ENCODE measurements at places on chromosomes 1 and 21.

DNA sequence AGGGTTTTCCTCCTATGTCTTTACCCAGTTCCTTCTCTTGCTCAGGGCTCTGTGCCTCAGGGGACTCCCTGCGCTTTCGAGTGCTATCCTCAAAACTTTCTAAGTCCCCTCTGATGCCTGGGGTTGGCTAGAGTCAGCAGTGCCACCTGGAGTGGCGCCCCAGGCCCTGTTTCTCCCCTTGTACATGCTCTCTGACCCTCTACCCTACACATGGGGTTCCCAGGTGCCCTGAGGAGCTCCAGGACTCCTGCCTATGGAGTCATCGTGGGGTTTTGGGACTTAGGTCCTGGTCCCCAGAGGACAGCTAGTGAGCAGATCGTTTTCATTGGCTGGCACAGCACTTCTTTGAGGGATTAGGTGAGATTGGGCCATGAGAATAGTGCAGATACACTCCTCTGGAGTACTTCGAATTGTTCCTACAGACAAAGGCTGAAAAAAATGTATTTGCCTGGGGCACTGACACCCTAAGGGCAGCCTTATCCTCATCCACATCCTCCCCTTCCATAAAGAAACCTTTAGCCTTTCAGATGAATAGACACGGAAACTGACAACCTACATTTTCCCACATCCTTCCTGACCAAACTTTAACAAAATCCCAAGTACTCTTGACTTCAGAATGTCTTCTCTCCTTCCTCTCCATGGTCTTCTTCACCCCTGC, 41.5 kb downstream of the LGR6 start:
- no peak for DNase-seq

GRCh38 chr1:156104861-156105832, 9.4 kb upstream of the LMNA start:
- peak; percentile 36 for DNase-seq

DNA sequence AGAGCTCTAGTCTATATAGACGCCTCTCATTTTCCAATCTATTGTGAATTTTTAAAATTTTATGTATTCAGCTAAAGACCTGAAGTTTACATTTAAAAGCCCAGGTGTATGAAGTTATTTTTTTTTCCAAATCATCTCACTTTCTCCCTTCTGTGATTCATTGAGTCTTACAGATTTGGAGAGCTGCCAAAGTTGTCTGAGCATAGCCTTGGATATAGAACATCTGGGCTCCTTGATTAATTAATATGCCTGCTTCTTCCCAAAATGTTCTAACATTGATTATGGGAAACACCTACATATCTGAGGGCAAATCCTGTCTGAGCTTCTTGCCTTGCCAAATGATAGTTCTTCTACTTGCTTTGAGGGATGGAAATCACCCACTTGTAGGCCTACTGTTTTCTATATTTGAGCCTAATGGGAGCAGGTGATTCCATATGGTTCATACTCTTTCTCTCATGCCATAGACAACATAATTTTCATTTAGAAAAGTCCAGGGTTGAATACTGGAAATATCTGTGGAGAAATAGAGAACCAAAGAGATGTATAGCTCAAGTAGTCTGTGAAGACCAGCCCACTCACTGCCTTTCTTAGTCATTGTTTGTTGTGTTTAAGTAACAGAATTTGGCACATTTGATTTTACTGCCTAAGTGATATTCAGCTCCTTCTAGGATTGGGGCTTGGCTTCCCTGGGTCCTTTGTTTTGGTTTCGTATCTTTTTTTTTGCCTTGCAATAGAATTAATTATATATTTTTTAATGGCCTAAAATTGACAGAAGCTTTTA, 46.2 kb downstream of the MACF1 start:
- no peak for DNase-seq

- no peak for DNase-seq
These were observed 45.5 kb downstream of the EPS15 start for GRCh38 chr1:51473331-51474115.

DNA sequence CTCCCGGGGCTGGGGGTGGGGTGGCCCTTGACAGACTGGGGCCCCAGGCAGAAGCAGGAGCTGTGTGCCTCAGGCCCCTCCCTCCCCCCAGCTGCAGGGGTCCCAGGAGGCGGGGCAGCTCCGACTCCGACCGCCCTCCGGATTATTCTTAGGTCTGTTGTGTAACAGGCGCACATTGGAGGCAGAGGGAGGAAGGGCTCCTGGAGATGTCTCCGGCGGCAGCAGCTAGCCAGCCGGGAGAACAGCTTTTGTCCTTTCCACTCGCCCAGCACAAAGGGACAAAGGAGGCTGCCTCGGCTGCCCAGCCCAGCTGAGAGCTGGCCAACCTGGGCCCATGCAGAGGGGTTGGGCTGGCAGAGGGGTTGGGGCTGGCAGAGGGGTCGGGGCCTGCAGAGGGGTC, 29.7 kb upstream of the PLCH2 start:
- DNase-seq = no peak

DNA sequence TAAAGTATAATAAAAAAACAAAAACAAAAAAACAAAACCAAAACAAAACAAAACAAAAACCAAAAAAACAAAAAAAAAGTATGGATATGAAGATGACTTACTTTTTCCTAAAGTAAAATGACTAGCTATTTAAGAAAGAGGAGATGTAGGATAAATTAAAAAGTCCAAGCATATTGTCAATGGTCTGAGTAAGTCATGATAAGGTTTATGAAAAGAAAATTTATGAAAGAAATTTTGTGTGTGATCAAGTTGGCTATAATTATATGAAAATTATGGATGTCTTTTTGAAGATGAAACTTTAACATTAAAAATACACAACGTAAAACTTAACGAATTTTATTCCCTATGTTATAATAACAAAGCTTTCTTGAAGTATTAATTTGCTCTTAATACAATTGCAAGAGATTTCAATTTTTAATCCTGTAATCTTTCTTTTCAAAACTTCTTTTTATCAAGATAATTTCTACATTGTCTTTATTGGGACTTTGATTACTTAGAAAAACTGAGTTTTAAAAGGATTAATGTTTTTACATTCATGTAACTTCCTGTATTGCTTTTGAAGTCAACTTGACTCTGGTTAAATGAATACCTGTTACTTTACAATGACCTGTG, 200.9 kb upstream of the IVNS1ABP start:
- DNase-seq = no peak

GRCh38 chr1:3483380-3483779, 28.9 kb downstream of the ARHGEF16 start:
- DNase-seq = no peak

DNA sequence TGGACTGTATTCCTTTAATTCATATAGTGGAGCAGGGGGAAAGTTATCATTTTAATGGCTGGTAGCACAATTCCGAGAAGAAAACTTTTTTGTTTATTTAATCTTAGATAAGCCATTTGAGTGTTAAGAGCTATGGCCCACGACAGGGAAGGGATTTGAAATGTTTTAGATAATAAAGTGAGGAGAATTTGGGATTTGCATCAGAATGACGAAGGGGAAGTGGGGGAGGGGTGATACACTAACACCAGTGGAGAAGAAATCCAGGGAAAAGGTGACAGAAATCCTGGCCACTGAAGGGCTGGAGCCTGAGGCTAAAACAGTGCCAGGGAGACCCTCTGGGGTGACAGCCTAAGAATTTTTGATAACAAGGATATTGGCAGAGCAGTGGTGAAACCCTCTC, 21.0 kb downstream of the LEPR start:
- no peak for DNase-seq

DNA sequence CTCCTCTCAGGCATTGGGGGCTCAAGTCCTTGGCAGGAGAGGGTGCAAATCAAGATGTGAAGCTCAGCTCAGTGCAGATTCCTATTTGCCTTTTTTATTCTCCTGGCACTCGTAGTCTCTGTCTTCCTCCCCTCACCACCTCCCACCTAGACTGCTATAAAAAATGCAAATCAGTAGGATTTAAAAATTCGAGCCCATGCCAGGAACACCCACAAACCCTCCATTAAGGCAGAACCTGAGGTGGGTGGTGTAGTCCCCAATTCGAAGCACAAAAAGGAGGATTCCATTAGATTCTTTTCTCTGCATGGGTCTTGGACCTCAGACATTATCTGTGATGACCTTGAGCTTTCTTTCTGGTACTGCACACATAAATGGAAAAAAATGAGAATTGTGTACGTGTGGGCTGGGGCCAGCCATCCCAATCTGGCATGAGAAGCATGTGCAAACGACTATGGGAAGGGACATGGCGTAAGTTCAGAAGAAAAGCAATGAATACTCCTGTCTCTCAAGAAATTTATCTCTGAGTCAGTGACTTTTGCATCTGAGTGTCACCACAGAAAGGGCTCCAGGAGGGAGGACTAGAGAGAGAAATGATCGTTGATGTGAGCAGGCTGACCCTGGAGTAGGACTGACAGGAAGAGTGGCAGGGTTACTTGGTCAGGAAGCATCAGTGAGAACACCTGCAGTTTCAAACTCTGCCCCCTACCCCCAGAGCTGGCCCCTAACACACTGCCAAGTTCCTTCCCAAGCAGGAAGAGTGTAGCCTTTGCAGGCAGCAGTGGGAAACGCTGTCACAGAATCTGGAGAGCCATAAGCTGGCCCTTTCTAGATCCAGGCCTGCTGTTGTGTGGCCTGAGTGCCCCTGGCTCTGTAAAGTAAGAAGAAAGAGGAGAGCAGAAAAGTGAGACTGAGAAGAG, 1.7 kb downstream of the INKA2 start:
- no peak for DNase-seq

GRCh38 chr1:18739408-18739807, 108.8 kb downstream of the PAX7 start:
- DNase-seq = no peak

GRCh38 chr21:32135401-32136363, 143.2 kb downstream of the MIS18A start:
- no peak for DNase-seq

GRCh38 chr1:97384294-97384968, 536.4 kb downstream of the DPYD start:
- no peak for DNase-seq

- DNase-seq = no peak
These were observed 75.1 kb upstream of the SIPA1L2 start for GRCh38 chr1:232704694-232705680.

DNA sequence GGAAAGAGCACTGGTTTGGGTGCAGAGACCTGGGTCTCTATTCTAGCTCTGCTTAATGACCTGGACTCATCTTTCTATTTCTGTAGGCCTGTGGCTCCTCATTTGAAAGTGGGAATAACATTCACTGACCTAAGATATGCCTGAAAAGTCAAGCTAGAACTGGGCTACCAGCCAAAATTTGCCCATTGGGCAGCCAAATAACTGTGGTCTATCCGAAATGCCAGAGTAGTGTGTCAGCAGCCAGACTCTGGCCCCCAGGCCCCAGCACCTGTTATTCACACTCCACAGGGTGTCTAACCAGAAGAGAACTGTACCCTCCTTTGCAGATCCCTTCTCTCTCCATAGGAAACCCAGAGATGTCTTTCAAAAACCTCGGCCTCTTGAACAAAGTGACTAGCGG, 12.6 kb downstream of the DAB1 start:
- no peak for DNase-seq

GRCh38 chr1:67335411-67335810, 27.7 kb downstream of the IL12RB2 start:
- DNase-seq = no peak

GRCh38 chr1:51744506-51745303, 127.8 kb downstream of the OSBPL9 start:
- DNase-seq = no peak

GRCh38 chr1:237119091-237119490, 77.1 kb downstream of the RYR2 start:
- DNase-seq = no peak

- DNase-seq = peak; percentile 33
These were observed 87.5 kb upstream of the RHOU start for GRCh38 chr1:228647523-228648444.

DNA sequence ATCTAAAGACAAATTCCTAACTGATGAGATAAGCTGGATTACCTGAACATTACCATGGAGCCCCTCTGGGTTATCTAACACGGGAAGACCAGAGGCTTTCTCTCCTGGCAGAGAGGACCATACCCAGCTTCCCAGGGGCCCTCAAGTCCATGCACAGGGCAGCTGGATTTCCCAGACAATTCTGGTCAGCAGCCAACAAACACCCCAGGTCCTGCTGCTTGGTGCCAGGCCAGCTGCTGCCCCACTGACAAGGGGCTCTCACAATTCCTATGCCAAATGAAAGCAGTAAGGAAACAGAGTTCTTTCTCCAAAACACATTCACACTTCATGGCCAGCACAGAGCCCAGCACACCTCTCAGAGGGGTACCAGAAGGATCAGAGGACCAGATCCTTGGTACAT, 114.2 kb downstream of the HLCS start:
- no peak for DNase-seq

Data from erythroblast (primary cell).